Stimulated activated CD8-positive, alpha-beta memory T cell treated with anti-CD3 and anti-CD28 coated beads, Interleukin-4, amount 100 ng/mL, for 24 hours (primary cell): ENCODE measurements at places on chromosomes 5 and 9.

- DNase-seq: no peak
These were observed 128.2 kb downstream of the TMEM161B start for GRCh38 chr5:88140396-88140855.

DNA sequence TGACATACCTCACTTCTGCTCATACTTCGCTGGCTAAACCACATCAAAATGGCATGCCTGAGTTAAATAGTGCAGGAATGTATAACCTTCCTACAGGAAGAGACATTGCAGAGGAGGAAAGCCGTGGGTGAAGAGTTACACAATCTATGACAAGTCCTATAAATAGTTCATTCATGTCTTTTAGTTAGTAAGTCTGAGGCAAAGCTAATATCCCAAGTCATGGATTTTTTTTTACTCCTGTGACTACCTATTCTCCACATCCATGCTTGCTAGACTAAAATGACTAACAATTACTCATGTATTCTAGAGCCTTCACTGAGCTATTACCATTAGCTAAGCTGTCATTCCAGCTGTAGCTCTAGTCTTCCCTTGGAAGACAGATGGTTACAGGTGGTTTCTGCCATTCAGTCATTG, 391.3 kb downstream of the NR2F1-AS1 start:
- no peak for DNase-seq

DNA sequence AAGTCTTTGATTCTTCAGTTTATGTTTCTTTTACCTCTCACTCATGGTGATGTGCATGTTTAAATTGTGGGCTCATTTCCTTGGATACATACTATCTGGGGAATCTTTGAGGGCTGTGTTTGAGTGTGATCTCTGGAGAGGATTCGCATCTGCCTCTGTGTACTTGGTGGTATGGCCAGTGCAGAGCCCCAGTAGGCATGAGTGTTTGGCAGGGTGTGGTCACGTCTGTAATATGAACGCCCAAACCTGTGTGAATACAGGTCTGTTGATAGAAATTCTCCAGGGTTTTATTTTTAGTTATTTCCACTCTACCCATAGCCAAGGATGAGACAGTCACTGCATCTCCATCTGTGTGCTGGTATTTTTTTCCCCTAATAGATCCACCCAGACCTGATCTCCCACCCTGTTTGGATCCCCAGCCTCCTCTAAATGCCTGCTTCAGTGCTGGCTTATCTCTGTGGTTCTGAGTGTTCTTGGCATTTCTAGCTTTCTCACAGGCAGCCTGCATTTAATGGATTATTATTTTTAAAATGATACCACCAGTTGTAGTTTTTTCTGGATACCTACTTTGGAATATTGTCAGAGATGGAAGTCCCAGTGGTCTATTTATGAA, 37.5 kb downstream of the TJP2 start:
- DNase-seq: no peak

DNA sequence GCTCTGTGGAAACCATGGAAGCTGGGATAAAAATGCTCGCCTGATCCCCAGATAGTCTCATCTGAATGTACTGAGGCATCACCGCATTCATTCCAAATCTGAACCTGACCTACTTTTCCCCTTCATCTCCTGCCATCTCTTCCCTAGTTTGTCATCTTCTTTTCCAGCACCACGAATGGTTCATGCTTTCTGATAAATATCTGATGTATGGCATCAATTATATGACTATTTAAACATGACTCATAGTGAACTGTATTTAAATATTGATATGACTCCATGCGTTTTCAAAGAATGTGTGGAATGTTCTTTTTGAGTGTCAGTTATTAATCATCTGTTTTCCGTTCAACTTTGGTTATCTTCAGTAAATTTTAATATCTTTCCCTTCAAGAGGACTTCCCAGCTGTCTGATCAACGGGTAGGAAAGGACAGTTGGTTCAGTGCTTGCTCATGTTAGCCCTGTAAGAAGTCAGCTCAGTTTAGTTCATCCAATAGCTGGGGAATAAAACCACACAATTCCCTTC, 21.1 kb downstream of the BASP1 start:
- no peak for DNase-seq

DNA sequence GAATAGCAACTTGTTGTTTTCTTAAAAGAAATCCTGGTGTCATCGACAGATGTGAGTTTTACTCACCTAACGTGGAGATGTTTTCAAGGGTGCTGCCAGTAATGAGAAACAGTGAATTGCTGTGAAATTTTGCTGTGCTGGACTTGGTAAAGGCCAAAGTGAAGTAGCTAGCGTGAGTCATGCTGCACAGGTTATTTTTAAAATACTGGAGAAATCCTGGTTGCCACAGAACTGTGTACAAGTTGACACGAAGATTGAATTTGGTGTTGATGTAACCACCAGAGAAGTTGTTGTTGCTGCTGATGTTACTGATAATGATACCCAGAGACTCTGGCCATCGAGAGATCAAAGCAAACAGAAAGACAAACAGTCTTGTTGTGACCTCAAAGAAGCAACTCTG, 187.9 kb upstream of the NFIL3 start:
- DNase-seq: no peak

DNA sequence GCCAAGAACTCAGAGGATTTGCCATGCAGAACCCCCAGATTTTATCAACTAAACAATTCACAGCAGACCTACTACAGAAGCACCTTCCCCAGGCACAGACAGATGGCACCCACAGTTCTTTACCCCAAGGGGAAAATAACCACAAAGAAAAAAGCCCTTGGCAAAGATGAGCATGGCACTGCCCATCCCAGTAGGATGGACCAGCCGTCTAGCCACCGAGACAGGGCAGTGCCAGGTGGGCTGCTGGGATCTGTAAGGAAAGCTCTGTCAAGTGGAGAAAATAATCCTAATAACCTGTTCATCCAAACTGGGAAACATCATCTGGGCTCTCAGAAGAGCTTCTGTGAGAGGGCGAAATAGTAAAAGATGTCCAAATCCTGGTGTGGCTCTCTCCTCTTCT, 130.0 kb downstream of the COL23A1 start:
- no peak for DNase-seq

- no peak for DNase-seq
These were observed 2.0 kb upstream of the AJM1 start for GRCh38 chr9:136840140-136840876.

- DNase-seq: no peak
These were observed 45.6 kb upstream of the IL17B start for GRCh38 chr5:149424371-149425315.

GRCh38 chr5:150544611-150545219, 36.8 kb downstream of the NDST1 start:
- peak; percentile 49 for DNase-seq

DNA sequence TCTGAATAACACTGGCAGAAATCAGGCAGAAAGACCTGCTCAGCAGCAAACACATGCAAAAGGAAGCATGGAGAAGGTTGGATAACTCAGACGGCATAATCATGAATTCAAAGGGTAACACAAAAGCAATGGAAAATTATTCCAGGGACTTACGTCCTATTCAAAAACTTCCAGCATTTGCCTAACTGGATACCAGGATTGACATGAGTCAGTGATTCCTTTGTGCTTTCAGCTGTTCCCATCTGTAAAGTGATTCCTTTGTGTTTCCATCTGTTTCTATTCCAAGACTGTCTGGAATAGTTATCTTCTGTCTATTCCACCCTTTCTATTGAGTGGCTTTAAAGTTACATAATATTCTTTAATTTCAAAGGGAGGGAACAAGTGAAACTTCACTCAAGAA, 1361.7 kb upstream of the CDH9 start:
- DNase-seq: no peak

DNA sequence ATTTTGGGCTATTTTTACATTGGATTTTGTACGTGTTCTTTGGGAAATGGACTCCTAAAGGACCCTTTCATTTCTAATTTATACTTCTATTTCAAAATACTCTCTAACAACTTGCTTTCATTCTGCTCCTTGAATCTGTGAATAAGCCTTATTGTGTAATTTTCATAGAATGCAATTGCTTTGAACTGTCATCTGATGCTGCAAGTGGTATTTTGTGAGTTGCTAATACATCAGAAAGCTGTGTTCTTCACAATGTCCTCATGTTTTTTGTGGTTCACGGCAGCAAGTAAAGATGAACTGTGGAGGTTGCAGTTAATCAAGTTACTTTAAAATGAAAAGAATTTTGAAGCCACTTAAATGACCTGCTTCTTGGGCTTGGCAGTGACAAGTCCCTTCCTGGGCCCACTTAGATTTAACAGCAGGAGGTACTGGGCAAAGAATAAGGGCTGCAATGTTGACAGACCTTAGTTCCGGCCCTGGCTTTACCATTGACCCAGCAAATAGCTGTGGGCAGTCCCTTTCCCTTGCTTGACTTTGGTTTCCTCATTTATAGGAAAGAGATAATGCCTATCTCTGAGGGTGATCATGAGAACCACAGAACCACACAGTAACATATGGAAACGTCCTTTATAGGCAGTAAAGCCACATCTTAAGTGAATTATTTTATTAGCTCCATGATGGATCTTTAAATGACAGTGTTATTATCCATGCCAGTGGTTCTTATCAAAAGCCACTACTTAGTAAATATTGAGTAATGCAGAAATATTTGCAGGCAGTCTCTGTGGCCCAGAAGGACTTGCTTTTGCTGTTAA, 54.8 kb downstream of the IQGAP2 start:
- DNase-seq: no peak

GRCh38 chr5:57291894-57292293, 118.0 kb downstream of the GPBP1 start:
- DNase-seq: no peak

DNA sequence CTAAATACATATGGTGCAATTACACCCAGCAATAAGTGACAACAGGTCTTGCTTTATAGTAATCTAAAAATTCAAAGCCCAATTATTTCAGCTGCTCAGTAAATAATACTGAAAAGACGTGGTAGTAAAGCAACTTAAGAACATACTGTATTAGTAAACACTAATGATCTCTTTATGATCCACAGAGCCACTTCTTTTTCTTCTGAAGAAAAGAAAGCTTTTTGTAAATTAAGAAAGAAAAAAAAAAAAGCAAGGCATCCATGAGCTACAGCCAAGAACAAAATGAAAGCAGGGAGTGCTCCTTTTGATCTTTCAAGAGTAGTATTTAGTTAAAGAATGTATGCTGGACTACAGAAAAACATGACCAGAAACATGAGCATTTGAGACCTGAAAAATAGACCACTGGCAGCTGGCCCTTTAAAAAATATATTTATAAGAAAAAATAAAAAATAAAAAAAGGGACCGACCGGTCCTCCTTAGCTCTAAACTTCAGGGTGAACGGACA, 348.7 kb downstream of the GLIS3 start:
- DNase-seq: no peak

GRCh38 chr9:131880833-131881583, 141.1 kb upstream of the RAPGEF1 start:
- DNase-seq: no peak

- DNase-seq: no peak
These were observed 15.6 kb downstream of the C5orf58 start for GRCh38 chr5:170248172-170248930.

DNA sequence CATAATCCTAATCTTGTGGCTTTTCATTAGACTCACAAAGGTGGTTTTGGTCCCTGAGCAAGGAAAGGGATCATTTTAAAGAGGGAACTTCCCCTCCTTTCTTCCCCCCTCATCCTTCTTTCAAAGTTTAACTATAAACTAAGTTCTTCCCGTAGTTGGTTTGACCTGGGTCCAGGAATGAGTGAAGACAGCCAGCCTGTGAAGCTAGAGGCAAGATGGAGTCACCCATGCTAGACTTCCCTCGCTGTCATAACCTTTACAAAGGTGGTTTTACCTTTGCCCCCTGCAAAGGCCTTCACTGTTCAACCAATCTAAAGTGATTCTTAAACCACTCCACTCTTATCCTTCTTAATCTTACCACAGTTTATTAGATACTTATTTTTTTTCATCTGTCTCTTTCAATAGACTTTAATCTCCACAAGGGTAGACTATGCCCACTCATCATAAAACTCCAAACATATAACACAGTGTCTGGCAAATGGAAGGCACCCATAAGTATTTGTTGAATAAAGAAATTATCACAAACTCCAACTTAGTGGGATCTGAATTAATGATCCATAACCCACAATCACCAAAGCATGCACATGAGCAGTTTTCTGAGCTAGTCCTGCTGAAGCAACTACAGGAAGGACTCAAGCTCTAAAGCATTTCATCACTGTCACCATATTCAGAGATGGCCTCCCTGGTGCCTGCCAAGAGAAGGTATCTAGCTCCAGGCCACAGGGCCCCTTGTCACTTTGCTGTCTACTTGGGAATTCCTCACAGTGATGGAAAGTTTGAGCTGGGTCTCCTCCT, 369.0 kb downstream of the SPOCK1 start:
- DNase-seq: no peak

GRCh38 chr5:98066910-98067309, 706.6 kb upstream of the RGMB start:
- DNase-seq: no peak

DNA sequence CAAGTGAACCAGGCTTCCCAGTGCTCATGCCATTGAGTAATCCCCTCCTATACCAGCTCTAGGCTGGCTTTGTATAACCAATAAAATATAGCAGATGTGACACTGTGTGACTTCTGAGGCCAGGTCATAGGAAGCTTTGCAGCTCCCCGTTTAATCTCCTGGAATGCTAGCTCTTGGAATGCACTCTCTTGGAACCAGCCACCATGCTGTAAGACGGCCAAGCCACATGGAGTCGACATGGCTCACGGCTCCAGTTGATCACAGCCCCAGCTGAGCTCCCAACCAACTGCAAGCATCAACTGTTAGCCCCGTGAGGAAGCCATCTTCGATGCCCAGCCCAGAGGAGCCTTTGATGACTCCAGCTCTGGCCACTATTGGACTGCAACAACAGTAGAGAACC, 74.5 kb downstream of the SH3TC2 start:
- DNase-seq: no peak

DNA sequence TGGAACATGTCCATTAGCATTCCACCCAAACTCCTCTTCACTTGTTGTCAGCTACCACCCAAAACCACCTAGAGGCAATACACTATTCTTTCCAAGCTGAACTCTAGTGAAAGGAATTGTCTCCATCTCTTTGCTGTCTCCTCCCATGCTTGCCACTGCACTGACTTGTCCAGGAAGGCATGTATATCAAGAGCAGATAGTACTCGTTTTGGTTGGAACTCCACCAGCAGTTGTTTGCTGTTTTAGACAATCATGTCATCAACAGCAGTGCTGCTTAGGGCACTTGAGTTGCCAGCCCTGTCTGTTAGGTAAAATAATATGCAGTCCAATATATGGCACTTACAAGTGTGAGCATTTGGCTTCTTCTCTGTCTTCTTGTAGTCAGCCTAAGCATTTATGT, 80.0 kb upstream of the SAP30L start:
- DNase-seq: no peak

DNA sequence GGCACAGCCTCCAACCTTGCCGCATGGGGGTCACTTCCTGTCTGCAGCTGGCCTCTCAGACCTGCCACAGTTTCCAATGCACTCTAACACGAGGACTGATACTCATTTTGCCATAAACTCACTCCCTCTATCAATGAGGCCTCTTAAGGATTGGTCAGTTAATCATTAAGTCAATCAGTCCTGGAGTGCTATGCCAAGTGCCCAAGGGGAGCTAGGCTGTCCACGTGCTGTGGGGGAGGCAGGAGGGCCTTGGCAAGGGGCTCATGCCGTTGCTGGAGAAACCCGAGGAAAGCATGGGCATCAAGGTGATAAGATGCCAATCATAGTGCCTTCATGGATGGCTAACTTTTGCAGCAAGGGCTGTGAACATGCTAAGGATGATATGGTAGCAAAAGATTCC, 1.7 kb upstream of the ALDH1B1 start:
- no peak for DNase-seq
